Mucosa of descending colon (tissue), 3 donors: ENCODE measurements at places on chromosomes 7 and 10.

DNA sequence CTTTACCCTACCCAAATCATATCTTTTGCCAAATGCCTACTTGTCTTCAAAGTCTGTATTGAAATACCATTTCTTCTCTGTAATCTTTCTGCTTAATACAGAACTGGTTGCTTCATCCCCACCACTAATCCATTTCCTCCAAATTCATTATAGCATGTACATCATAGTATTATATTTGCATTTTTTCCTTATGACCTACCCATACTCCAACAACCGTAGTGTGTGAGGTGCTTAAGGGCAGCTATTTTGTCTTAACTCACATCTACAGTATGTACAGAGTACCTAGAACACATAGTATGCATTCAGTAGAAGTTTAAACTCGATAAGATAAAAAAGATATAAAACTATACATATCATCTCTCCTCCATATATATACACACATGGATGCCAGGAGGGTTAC lies 23.7 kb downstream of the ACSL5 start:
- DNase-seq: no peak

DNA sequence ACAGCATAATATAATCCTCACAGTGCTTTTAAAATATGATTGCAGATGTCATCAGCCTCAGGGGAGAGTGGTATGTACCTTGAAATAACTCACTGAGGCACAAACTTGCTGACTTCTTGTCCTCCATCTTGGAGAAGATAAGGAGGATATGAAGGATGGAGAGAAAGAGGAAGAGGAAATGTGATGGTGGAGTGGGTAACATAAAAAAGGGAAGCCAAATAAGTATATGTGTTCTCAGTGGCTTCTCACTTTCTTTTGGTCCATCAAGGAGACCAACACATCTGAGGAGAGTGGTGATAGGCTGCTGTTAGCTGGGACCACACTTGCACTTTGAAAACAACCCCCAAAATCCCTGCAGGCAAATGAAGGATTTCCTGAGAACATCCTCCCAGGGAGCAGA lies 21.6 kb upstream of the ZNF37A start:
- no peak for DNase-seq

DNA sequence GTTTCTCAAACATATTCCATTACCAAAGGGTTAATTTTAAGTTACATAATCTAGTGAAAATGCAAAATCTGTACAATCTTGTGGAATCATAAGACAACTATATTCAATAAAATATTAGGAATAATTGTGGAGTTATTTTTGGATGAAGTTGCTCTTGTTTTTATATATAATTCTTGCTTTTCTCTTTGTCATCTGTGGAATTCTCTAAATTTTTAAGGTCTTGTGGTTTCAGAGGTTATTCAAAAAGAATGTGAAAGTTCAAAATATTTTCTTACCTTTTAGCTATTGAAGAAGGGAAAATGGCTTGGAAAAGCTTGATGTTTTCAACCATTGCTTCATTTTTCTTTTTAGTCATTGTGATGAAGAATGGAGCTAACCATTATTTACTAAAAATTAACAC lies 552.1 kb downstream of the TFEC start:
- DNase-seq: no peak

GRCh38 chr7:28018446-28018845 lies 162.1 kb downstream of the JAZF1 start:
- no peak for DNase-seq

GRCh38 chr10:128897401-128898129 lies 569.5 kb upstream of the MGMT start:
- DNase-seq: no peak

- no peak for DNase-seq
Measured at GRCh38 chr7:75565132-75565837, 73.2 kb downstream of the SPDYE5 start.

- DNase-seq: no peak
Measured at GRCh38 chr10:4316161-4316810, 509.7 kb upstream of the AKR1E2 start.
